ENCODE measurements at places on chromosomes 4 and X. TPM values are rescaled to one million over a fixed set of nuclear protein-coding genes. Genes with fewer than 3 reads are reported as not detected.

C4orf46 gene
- 11.4 TPM for total RNA-seq

TMEM129 gene
- total RNA-seq, result 20.3 TPM

CT47B1 gene
- total RNA-seq, result not detected

APLN gene
- 5.7 TPM for total RNA-seq

AFM gene
- total RNA-seq, result not detected

PRDM8 gene
- 4.7 TPM for total RNA-seq

CAPN6 gene
- total RNA-seq, result 253 TPM

DNA sequence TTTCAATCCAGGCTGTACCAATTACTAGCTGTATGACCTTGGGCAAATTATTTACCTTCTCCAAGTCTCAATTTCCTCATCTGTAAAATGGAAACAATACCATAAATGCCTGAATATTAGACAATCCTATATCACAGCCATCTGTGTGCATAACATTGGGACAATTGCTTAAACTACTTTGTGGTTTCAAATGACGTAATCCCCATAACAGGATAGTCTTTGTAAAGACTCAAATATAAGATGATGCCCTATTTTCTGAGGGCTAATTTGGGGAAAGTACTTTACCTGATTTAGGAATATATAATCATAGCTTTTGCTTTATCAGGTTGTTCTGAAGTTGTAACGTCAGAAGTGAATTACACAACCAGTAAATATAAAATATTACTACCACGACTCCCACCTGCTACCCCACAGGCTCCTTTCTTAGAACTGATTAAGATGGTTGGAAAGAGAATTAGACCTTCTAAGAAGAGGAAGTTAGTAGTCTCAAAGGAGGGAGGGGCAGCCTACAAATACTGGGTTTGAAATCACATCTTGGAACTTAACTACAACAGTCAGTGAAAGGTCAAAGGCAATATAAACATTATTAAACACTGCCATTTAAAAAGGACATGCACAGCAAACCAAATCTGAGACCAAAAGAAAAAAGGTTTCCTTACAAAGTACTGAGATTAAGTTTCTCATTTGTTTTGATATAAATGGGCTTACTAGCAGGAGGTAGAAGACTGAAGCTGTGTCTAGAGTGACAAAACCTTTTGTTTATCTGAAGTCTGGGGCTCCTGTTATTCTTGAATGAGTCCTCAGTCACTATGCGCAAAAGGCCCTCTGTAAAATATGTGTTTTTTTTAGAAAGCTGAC, 215.0 kb downstream of the SCFD2 start:
- H3K27me3 ChIP-seq, result no peaks in the 10 kb centered on the region
- H3K4me1 ChIP-seq, result no peaks in the 10 kb centered on the region
- DNase-seq, result no peak

DNA sequence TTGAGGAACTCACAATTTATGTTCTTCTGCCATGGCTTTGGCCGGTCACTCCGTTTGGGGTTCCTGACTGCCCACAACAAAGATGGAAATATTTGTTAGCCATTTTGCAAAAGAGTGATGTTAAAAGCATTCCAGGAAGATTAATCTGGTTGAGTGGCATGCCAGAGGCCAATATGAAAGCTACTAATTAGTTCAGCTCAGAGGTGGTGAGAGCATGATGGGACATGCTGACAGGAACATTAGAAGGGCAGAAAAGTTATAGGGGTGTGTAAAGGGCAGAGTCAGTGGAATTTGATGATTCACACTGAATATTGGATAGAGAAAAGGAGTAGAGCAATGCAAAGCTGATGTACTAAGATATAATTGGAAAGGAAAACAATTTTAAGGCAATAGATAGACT, 94.4 kb downstream of the TLL1 start:
- H3K27ac ChIP-seq, result no peak overlapping the region
- no peaks in the 10 kb centered on the region for H3K4me1 ChIP-seq
- no peak overlapping the region for H3K4me3 ChIP-seq
- no peaks in the 10 kb centered on the region for H3K36me3 ChIP-seq
- DNase-seq, result no peak

DNA sequence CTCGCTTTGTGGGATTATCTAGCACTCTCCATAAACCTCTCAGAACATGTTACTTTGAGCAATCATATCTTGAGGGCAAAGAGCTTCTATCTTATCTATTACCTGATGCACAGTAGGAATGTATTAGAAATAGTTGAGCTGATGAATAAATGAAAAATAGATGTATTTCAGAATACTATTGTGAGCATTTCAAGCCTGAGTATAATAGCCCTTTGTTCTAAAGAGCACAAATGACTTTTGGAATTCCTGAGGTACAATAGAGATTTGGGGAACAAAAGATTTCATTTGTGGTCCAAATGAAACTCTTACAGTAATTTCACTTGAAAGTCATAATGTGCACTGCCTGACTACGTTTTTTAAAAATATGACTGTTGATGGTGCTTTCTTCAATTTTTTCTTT, 159.5 kb downstream of the UGT8 start:
- no peaks in the 10 kb centered on the region for H3K4me1 ChIP-seq
- DNase-seq, result no peak
- H3K27ac ChIP-seq, result no peak overlapping the region
- no peak overlapping the region for H3K4me3 ChIP-seq
- H3K36me3 ChIP-seq, result no peaks in the 10 kb centered on the region

DNA sequence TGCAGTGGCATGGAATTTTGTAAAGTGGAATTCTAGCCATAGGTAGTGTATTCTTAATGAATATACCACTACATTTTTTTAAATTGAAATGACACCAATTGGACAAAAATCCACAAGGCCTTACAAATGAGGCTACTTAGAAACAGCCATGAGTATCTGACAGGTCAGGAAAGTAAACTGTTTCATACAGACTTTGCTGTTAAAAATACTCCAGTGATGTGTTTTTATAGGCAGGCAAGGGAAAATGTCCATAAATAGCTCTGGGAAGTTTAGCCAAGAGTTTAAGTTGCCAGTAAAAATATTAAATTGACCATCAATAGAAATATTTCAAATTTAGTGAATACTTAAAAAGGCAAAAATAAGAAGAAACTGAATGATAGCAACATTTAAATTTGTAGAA, 41.8 kb upstream of the PDLIM5 start:
- H3K27ac ChIP-seq, result peak overlapping the region; percentile 62
- no peak overlapping the region for H3K4me3 ChIP-seq
- H3K4me1 ChIP-seq, result peaks cover 5% of the 10 kb centered on the region
- H3K27me3 ChIP-seq, result no peaks in the 10 kb centered on the region
- DNase-seq, result peak; percentile 82

DNA sequence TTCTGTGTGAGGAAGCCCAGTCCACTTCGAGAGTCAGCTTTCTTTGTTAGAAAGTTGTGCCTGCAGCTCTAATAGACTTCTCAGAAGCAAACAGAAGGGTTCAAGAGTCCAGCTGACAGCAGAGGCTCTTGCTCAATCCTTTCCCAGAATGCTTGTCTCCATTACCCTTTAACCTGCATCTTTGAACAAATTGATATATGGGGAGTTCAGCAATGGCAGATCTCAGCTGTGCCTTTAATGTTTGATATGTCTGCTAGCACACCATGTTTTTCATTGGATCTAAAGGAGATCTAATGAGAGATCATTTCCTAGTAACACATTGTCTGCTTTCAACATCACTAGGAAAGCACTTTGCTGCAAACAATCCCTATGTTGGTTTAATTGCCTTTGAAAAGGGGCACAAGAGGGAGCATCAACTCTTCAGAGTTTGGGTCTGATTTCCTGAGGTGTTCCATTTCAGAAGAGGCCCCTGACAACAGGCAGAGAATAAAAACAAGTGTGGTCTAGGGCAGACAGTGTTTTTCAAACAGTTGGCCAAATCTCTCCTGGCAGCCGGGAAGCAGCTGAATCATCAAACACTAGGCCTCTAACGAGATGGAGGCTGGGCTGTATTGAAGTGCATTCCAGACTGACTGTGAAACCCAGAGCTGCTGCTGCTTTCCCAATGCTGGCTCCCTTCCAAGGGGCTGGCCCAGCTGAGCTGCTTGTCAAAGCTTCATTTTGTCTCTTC, 55.5 kb downstream of the LUZP4 start:
- no peaks in the 10 kb centered on the region for H3K36me3 ChIP-seq
- peak; percentile 97 for DNase-seq

DNA sequence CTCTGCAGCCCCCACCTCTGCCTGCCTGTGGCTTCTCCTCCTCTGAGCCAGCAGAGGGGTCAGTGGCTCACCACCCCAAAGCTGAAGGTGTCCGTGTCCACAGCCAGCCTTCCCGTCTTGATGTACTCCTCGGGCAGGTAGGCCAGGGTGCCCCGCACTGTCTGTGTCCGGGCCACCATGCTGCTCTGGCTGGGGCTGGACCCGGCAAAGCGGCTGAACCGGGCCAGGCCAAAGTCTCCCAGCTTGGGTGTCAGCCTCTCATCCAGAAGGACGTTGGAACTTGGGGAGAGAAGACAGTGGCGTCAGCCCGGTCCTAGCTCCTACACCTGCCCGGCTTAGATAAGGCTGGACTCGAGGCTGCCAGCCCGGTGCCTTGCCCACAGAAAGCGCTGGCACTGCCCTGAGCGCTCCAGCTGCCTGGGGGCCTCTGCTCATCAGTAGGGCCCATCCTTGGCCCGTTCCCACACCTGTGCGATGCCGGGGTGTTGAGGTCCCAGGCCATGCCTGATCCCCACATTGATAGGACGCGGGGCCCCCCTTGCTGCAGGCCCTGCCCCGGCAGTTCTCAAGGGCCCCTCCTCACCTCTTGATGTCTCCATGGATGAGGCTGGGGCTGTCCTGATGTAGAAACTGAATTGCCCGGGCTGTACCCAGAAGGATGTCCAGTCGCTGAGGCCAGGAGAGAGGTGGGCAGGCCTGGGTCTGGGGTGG, 3.2 kb downstream of the IRAK1 start:
- peaks cover 55% of the 10 kb centered on the region for H3K27me3 ChIP-seq
- H3K4me1 ChIP-seq, result peaks cover 29% of the 10 kb centered on the region
- DNase-seq, result no peak
- H3K36me3 ChIP-seq, result peaks cover 35% of the 10 kb centered on the region
- no peak overlapping the region for H3K27ac ChIP-seq

- peak overlapping the region; percentile 79 for H3K4me3 ChIP-seq
- peak; percentile 21 for DNase-seq
- peak overlapping the region; percentile 88 for H3K27ac ChIP-seq
- H3K4me1 ChIP-seq, result no peaks in the 10 kb centered on the region
Measured at GRCh38 chrX:110317061-110317819, 645 bp downstream of the AMMECR1 start.

GRCh38 chr4:102454981-102455685, 46.0 kb upstream of the NFKB1 start:
- H3K4me3 ChIP-seq, result no peak overlapping the region
- no peaks in the 10 kb centered on the region for H3K36me3 ChIP-seq
- no peaks in the 10 kb centered on the region for H3K27me3 ChIP-seq
- peak; percentile 85 for DNase-seq

- no peak for DNase-seq
- H3K27me3 ChIP-seq, result no peaks in the 10 kb centered on the region
Measured at GRCh38 chr4:134027931-134028330, 173.7 kb downstream of the PABPC4L start.

GRCh38 chr4:121177246-121178137, 13.4 kb upstream of the TNIP3 start:
- no peaks in the 10 kb centered on the region for H3K27me3 ChIP-seq
- no peaks in the 10 kb centered on the region for H3K36me3 ChIP-seq
- H3K4me3 ChIP-seq, result no peak overlapping the region
- no peak overlapping the region for H3K27ac ChIP-seq
- no peak for DNase-seq

GRCh38 chr4:11496351-11496829, 67.7 kb upstream of the HS3ST1 start:
- H3K27ac ChIP-seq, result no peak overlapping the region
- no peaks in the 10 kb centered on the region for H3K27me3 ChIP-seq
- no peaks in the 10 kb centered on the region for H3K36me3 ChIP-seq
- no peak overlapping the region for H3K4me3 ChIP-seq
- DNase-seq, result no peak

- peak within 1 kb of the TSS; percentile 97 for H3K4me3 ChIP-seq
- peaks cover 16% of the 10 kb centered on the region for H3K4me1 ChIP-seq
- H3K27me3 ChIP-seq, result peaks cover 2% of the 10 kb centered on the region
- H3K36me3 ChIP-seq, result no peaks in the 10 kb centered on the region
- H3K27ac ChIP-seq, result peak within 1 kb of the TSS; percentile 99
Measured at GRCh38 chr4:101347267-101347556, at the start of gene PPP3CA. PPP3CA (minus strand) TSS chr4:101347526.

GRCh38 chrX:13487731-13488505, 81.5 kb upstream of the EGFL6 start:
- H3K27me3 ChIP-seq, result peaks cover 28% of the 10 kb centered on the region
- no peaks in the 10 kb centered on the region for H3K36me3 ChIP-seq
- peak overlapping the region; percentile 74 for H3K27ac ChIP-seq
- DNase-seq, result peak; percentile 85
- H3K4me3 ChIP-seq, result no peak overlapping the region

GRCh38 chr4:83217721-83218522, 66.7 kb downstream of the COQ2 start:
- H3K27me3 ChIP-seq, result no peaks in the 10 kb centered on the region
- peak; percentile 46 for DNase-seq
- H3K36me3 ChIP-seq, result no peaks in the 10 kb centered on the region
- H3K4me1 ChIP-seq, result peaks cover 3% of the 10 kb centered on the region

DNA sequence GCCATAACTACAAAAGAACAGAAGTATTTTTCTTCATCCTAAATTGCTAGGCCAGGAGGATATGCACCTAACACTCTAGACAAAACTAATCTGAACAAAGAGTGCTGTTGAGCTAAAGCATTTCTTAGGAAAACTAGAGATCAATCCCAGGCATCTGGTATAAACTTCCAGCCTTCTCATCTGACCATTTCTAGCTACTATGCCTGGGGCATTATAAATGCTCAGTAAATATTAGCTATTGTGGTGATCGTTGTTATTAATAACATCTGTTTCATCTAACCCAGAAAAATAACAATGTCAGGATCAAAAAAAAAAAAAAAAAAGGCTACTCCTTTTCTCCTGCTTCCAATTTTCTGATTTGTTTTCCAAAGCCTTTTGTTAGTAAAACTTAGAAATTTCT, 7.7 kb upstream of the SLC10A6 start:
- H3K27ac ChIP-seq, result no peak overlapping the region
- no peaks in the 10 kb centered on the region for H3K36me3 ChIP-seq
- H3K4me1 ChIP-seq, result no peaks in the 10 kb centered on the region
- H3K4me3 ChIP-seq, result no peak overlapping the region
- H3K27me3 ChIP-seq, result no peaks in the 10 kb centered on the region

DNA sequence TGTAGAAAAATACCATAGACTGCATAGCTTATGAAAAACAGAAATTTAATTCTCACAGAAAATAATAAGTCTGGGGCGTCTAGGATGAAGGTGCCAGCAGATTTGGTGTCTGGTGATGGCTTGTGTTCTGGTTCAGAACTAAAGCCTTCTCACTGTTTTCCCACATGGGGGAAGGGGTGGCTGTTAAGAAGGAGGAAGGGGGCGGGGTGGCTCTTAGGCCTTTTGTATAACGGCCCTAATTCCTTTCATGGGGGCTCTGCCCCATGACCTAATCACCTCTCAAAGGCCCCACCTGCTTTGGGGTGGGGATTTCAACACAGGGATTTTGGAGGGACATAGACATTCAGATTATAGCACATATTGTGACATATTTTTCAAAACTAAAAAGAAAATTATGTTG, 173.2 kb upstream of the TECRL start:
- no peaks in the 10 kb centered on the region for H3K4me1 ChIP-seq
- DNase-seq, result no peak
- no peaks in the 10 kb centered on the region for H3K36me3 ChIP-seq
- no peak overlapping the region for H3K27ac ChIP-seq

GRCh38 chr4:169144061-169144600, 126.6 kb downstream of the SH3RF1 start:
- peaks cover 5% of the 10 kb centered on the region for H3K36me3 ChIP-seq
- no peak overlapping the region for H3K27ac ChIP-seq
- H3K4me1 ChIP-seq, result no peaks in the 10 kb centered on the region
- no peak for DNase-seq

Measured in muscle of leg (tissue), 16 donors.